Hematopoietic multipotent progenitor cell treated with erythropoietin and hydrocortisone succinate and interleukin-3 and kit ligand, for 8 days (in vitro differentiated cells): ENCODE measurements at places on chromosomes 3 and 15.

- no peak for DNase-seq
These were observed 810 bp downstream of the TMEM62 start for GRCh38 chr15:43134157-43134635.

GRCh38 chr15:42670451-42670850 is 66.5 kb downstream of the CDAN1 start:
- DNase-seq, result no peak

GRCh38 chr3:109640146-109640652 is 302.9 kb upstream of the DPPA4 start:
- no peak for DNase-seq

GRCh38 chr3:125050488-125051090 is 5.2 kb downstream of the HEG1 start:
- DNase-seq, result no peak

GRCh38 chr15:91196768-91197167 is 96.7 kb downstream of the SV2B start:
- no peak for DNase-seq

GRCh38 chr15:91456921-91457320 is 356.9 kb downstream of the SV2B start:
- no peak for DNase-seq

DNA sequence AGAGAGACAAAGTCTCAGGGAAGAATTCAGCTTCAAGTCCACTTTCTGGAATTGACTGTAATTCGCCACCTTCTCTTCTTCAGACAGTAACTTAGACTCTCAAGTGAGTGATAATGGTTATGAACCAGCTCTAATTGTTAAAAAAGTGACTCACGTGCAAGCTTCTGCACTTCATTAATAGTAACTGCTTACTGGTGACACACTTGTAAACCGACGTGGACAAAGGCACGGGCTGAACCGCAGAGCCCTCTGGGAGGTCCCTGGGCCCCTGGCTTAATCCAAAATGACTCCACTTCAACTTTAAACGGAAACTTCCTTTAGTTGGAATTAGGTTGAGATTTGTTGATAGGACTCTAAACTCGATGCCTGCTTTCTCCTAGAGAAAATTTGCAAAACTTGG is 17.0 kb downstream of the MUC4 start:
- DNase-seq, result no peak

DNA sequence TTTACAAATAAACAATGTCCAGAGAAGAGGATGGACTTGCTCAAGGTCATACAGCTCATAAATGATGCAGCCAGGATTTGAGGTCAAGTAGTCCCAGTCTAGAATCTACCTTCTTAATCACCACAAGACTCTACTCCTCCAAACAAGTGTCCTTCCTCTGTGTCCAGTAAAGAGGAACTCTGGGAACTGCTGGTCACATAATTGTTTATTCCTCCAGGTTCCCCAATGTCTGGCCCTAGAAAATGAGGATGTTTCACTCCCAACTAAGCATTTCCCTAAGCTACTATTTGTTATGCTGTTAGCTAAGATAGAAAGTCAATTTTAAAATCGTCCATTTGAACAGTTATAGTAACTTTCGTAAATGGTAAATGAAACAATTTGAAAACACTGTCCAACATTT is 192.4 kb downstream of the FHIT start:
- no peak for DNase-seq
